ENCODE measurements at places on chromosomes 4 and X. TPM values are rescaled to one million over a fixed set of nuclear protein-coding genes. Genes with fewer than 3 reads are reported as not detected.

Gene NPY1R
- 0.62 TPM for total RNA-seq

Gene GALNTL6
- 2.0 TPM for total RNA-seq

Gene NUDT10
- 5.9 TPM for total RNA-seq

Gene SYP
- 0.33 TPM for total RNA-seq

DNA sequence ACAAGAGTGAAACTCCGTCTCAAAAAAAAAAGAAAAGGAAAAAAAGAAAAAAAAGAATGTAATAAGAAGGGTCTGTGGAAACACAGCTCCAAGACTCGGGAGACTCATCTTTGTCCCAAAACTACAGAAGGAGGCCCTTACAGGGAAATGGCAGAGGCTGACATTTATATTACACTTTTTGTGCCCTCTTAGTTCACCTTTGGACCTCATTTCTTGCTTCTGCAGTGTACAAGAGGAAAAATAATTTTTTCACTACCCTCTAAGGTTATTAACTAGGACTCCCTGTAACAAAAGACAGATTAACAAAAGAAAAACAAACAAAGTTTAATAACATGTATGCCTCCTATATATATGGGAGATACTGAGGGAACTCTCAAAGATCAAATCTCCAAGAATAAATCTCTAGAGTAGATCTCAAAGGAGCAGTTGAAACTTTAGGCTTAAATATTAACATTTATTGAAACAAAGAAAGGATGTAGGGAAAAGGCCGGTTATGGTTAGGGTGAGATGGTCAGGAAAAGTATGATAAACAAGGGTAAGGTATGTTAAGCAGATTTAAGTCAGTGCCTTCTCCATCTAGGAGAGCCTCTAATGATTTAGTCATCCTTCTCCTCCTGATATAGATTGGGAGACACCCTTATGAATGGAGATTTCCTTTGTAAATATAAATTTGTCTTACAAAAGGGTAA lies 121.3 kb upstream of the JADE1 start:
- DNase-seq, result no peak
- no peak overlapping the region for H3K27ac ChIP-seq
- peaks cover 15% of the 10 kb centered on the region for H3K4me1 ChIP-seq
- H3K27me3 ChIP-seq, result no peaks in the 10 kb centered on the region

DNA sequence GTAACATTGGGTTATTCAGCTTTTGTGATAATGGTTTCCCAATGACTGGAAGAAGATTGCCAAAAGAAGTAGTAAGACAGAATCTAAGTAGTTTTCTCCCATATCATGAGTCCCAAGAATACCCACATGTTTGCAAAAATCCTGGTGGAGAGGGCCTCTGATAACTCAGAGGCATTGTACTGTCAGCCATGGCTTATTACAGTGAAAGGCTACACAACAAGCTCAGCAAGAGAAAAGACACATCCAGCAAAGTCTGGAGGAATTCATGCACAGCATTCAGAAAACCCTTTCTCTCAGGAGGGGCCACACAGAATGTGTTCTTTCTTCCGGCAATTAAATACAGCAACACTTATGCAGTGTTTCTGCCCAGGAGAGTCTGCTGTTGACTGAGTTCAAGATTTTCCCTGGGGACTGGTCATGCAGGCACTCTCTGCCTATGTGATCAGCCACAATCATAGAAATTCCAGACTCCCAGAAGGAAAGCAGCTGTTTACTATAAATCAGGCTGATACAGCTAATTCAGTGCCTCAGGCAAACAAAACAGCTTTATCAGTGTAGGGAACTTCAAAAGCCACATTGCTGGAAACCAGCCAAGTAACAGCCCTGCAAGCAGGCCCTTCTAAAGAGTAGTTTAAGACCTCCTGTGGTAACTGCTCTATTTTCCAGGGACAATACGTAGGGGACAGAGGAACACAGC lies 937.1 kb downstream of the CCSER1 start:
- H3K27me3 ChIP-seq, result no peaks in the 10 kb centered on the region
- peaks cover 56% of the 10 kb centered on the region for H3K4me1 ChIP-seq
- no peaks in the 10 kb centered on the region for H3K36me3 ChIP-seq
- peak overlapping the region; percentile 13 for H3K4me3 ChIP-seq
- H3K27ac ChIP-seq, result peak overlapping the region; percentile 88

DNA sequence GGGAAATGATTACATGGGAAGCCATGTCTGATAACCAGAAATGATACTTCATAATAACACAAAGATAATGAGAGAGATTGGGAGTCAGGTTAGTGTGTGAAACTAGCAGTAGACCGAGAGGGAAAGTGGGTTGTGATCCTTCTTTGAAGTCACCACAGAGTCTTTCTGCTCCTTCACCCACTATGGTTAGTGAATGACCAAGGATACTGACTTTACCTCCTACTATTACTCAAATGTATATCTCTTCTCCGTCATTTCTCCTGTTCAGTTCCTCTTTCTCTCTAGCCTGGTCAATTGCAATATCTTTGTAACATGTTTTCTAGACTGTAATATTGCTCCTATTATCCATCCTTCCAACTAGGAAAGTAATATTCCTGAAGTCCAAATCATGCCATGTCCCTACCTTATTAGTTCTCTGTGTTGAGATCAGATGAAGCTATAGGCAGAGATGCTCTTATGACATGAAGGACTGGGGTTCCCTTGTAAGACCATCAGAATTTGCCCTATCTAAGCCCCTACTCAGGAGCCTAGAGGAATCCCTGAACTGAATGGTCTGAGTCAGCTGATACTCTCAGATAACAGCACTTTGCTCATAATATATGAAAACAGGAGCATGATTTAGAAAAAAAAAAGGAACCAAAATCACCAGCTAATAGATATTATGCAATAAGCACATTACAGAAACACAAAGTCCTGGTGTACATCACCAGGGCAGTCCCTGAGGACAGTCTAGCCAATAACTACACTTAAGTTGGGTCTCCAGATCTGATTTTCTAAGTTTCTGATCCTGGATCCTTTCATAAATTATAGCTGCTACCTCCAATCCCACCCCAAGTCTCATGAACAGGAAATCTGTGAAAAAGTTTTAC lies 81.2 kb downstream of the SHROOM3 start:
- H3K27me3 ChIP-seq, result no peaks in the 10 kb centered on the region
- H3K4me3 ChIP-seq, result no peak overlapping the region
- H3K27ac ChIP-seq, result peak overlapping the region; percentile 42
- peaks cover 38% of the 10 kb centered on the region for H3K4me1 ChIP-seq
- H3K36me3 ChIP-seq, result peaks cover 5% of the 10 kb centered on the region

DNA sequence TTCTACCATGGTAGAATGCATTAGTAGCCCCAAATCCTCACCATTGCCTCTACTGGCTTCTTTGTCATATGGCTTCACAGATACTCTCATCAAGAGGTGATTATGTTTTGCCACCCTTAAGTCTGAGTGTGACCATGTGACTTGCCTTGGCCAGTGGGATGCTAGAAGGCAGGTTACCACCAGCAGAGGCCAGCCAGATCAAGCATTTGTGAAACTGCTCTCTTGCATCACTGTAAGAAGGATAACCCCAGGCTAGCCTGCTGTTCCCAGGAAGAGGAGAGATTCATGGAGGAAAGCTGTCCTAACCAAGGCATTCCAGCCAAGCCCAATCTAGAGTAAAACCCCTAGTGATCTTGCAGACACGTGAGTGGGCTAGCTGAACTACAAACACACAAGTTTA lies 46.8 kb downstream of the USP46 start:
- H3K4me3 ChIP-seq, result no peak overlapping the region
- DNase-seq, result no peak
- H3K27me3 ChIP-seq, result no peaks in the 10 kb centered on the region
- H3K4me1 ChIP-seq, result peaks cover 23% of the 10 kb centered on the region
- no peak overlapping the region for H3K27ac ChIP-seq

All from mesothelial cell of epicardium (in vitro differentiated cells).